ENCODE measurements at places on chromosomes 7 and 10. TPM values are rescaled to one million over a fixed set of nuclear protein-coding genes. Genes with fewer than 3 reads are reported as not detected.

DNA sequence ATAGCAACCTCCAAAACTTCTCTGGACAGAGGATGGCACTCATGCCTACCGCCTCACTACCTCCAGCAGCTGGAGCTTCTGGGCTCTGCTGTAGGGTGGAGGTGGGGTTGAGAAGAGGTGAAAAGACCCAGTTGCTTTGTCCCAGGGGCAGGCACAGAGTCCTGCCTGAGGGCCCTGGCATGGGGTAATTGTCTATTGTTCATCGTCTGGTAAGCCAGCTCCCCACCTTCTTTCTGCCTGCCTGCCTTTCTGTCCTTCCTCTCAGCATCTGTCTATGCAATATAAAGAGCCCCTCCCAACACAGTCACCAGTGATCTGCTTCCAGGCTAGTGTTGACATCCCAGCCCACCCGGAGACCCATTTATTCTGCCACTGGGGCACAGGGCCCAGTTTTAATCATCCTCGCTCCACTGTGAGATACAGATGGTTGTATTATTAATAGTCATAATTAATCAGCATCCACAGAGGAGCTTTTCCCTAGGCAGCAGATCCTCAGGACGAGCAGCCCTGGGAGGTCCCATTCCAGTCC is 39.0 kb downstream of the ZMIZ1 start:
- no peak for DNase-seq

Gene CDHR1
- total RNA-seq: not detected

DNA sequence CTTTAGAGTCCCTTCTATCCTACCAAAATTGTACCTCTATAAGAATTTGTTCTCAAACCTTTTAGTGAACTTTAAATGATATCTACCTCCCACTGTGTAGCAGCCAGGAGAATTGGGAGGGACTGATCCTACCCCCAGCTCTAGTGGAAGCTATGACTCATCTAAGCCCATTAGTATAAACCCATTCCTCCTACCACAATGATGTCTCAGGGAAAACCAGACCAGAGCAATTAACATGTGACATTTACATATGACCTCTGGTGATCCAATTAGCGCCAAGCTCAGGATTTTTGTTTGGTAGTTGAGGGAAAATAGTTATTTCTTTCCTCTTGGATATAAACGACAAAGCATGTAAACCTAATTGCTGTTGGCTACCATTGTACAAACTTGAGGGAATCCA is 33.1 kb upstream of the R3HCC1L start:
- DNase-seq: peak; percentile 43

DNA sequence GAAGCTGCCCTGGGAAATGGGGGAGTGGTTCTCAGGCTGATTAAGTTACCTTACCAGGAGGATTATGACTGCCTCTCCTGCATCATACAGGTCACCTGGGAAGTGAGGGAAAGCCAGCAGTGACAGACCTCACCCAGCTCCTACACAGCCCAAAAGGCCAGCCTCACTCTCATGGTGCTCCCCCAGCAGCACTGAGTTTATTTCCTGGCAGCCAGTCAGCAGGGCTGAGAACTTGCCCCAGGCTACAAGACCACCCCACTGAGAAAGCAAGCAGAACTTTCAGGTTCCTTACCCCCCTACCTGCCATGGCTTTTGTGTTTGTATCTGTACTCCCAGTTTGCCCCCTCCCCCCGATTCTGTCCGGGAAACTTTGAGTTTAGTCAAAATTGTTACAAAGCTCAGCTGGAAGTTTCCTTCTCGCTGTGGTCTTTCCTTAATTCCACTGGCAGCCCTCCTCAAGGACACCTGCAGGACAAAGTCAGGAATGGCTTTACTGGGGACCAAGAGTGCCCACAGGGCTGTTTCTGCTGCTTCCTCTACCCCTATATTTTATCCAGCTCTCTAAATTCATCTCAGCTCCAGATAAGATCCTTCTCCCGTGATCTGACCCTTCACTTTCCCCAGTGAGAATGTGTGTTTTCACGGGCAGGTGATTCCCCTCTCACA is 649.8 kb upstream of the MBL2 start:
- no peak for DNase-seq

GRCh38 chr10:29068302-29068701 is 220.6 kb upstream of the LYZL1 start:
- no peak for DNase-seq

GRCh38 chr7:114104035-114104434 is 185.2 kb upstream of the PPP1R3A start:
- no peak for DNase-seq

- no peak for DNase-seq
Observed at GRCh38 chr7:150856303-150857275, 4.3 kb downstream of the AOC1 start.

GRCh38 chr10:6578251-6578771 is 1.8 kb downstream of the PRKCQ start:
- no peak for DNase-seq

Gene GPR15LG
- total RNA-seq: not detected

GRCh38 chr7:1027242-1028043 is 16.9 kb upstream of the GPR146 start:
- DNase-seq: no peak

Gene FLNC
- total RNA-seq: 23.1 TPM

GRCh38 chr10:78214955-78215354 is 181.3 kb downstream of the RPS24 start:
- DNase-seq: no peak

- peak; percentile 32 for DNase-seq
Observed at GRCh38 chr10:119871881-119872609, 598 bp downstream of the MCMBP start.

Gene FEZF1
- not detected for total RNA-seq

Gene THNSL1
- 5.1 TPM for total RNA-seq

GRCh38 chr7:100546926-100547800 is 8.2 kb downstream of the AGFG2 start:
- DNase-seq: no peak

Gene ITPRID1
- total RNA-seq: not detected

Gene ANKRD1
- 1,018 TPM for total RNA-seq

- DNase-seq: no peak
Observed at GRCh38 chr10:5443429-5443828, 31.1 kb downstream of the NET1 start.

Gene CUZD1
- not detected for total RNA-seq

DNA sequence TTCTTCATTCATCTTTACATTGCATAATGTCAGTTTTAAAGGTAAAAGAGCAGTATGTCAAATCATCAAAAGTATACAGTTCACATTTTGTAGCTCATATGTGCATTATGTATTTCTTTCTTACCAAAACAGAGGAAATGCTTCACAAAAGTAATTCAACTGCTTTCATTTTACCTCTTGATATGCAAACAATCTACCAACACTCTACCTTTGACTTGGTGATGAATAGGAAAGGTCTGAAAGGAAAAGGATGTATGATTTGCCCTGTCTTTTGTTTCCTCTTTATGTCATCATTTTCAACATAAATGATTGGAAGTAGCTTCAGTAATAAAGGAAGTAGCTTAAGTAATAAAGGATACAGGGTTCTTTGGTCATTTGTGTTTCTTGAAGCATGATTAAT is 846.7 kb downstream of the NXPH1 start:
- no peak for DNase-seq

Gene TLL2
- 0.12 TPM for total RNA-seq

Gene HOXA2
- 0.17 TPM for total RNA-seq

Measured in A172 (cell line).